ENCODE measurements at places on chromosomes 1 and 21.

- DNase-seq, result no peak
Measured at GRCh38 chr1:118084400-118084799, 100.6 kb downstream of the SPAG17 start.

GRCh38 chr1:204096931-204097330 lies 24.0 kb downstream of the SOX13 start:
- no peak for DNase-seq

- no peak for DNase-seq
Measured at GRCh38 chr1:29696656-29697390, 460.5 kb downstream of the PTPRU start.

- no peak for DNase-seq
Measured at GRCh38 chr1:67737875-67738274, 52.9 kb downstream of the GADD45A start.

DNA sequence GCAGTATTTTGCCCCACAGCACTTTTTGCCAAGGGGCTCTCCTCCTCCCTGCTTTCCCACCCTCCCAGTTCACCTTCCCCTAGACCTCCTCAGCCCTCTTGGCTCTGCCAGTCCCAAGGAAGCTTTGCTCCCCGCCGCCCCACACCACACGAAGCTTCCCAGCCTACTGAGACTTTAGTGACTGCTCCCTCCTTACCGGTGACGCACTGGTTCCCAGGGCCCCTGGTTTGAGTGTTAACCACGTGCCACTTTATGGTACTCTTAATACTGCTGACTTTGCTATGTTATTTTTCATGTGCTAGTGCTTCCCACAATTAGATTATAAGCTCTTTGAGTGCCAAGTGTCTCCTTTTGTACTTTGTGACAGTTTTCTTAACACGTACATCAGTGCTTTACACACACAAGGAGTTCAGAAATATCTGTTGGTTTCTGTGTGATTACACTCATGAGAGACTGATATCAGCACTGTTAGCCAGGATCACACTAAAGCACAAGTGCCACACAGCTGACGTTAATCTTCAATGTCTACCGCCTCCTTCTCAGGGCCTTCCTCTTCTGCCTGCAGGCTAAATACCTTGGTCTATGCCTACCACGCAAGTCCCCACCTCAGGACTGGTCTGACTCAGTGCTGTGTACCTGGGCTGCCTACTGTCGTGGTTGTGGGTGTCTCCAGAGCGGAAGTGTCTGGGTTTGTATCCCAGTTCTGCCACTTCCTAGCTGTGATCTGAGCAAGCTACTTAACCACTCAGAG lies 61.0 kb downstream of the DNTTIP2 start:
- DNase-seq, result peak; percentile 24

All from activated T-cell treated with anti-CD3 and anti-CD28 coated beads, Interleukin-2, amount 50 U/mL, for 1 hour (primary cell).